ENCODE measurements at places on chromosomes 12 and 14.

GRCh38 chr12:77166696-77167095, 101.3 kb upstream of the E2F7 start:
- peak; percentile 24 for DNase-seq

- DNase-seq = peak; percentile 62
Observed at GRCh38 chr14:50762001-50762930, 68.7 kb downstream of the NIN start.

- no peak for DNase-seq
Observed at GRCh38 chr12:110906985-110907384, 13.4 kb downstream of the MYL2 start.

GRCh38 chr14:67738740-67739504, 37.2 kb downstream of the RDH12 start:
- peak; percentile 92 for DNase-seq

- DNase-seq = peak; percentile 8
Observed at GRCh38 chr12:132085291-132085635, 58.9 kb downstream of the DDX51 start.

GRCh38 chr14:85333313-85333712, 196.6 kb upstream of the FLRT2 start:
- DNase-seq = no peak

DNA sequence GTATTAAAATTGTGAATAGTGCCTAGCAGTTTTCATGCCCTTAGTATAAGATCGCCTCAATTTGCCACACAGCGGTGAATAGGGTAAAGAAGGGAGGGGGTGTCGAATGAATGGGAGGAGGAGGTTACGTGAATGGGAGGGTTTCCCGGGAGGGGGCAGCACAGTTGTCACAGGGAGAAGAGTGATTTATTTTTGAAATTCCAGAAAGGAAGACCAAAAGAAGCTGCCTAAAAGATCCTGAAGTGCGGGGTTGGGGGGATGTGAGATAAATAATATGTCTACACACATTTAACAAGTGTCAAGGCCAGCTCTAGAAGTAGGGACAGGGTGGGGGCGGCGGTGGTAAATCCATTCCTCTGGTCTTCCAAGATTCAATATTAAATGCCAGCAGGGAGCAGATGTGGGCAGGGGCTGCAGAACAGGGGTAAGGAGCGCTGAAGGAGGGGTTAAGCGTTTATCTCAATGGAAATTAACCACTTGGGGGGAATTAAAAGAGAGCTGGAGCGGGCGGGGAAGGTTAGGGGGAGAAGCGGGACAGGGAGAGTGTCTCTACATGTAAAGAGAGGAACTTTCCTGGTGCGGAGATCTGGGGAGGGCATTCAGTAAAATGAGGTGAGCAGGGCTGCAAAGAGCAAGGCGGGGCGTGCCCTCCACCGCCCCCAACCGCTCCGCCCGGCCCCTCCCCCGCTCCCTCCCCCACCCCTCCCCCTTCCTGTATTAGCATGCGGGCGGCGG, 867 bp downstream of the C12orf42 start:
- DNase-seq = no peak

- DNase-seq = no peak
Observed at GRCh38 chr12:22860926-22861325, 236.0 kb downstream of the ETNK1 start.

- DNase-seq = no peak
Observed at GRCh38 chr14:54724676-54725325, 157.9 kb downstream of the SAMD4A start.

- DNase-seq = peak; percentile 33
Observed at GRCh38 chr12:109795023-109795422, 38.2 kb downstream of the TRPV4 start.

- no peak for DNase-seq
Observed at GRCh38 chr12:14970473-14970872, 2.4 kb upstream of the PDE6H start.

DNA sequence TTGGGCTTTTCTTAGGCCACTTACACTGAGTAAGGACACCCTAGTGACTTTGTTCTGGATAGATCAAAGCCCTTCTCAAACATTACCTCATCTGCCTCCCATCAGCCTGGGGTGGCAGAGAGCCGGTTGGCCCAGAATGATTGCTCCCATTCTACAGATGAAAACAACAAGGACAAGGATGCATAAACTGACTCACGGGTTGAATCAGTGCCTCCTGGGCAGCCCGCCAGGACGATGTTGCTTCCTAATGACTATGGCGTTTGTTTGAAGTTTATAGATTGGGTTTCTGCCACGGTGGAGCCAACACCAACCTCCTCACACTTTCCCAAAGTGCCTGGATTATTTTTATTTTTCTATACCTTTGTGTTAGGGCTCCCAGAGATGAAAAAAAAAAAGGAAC, 3.6 kb upstream of the VRK1 start:
- no peak for DNase-seq

DNA sequence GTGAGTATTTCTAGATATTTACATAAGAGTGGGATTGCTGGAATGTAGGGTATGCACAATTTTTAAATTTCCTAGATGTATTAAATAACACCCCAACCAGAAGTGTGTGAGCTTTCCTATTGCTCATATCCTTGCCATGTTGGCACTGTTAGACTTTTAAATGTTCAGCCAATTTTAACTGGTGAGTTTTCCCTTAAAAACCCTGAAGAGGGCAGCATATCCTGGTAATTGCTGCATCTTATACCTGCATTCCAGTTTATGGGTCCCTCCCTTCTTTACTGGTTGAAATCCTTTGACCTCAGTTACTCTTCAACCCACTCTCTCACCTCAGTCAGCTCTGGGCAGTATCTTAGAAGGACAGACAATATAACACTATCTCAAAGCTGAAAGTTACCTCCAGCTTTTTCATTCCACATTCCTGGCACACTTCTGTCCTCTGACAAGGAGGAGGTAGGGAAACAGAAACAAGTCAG, 270.6 kb downstream of the PAWR start:
- peak; percentile 85 for DNase-seq

DNA sequence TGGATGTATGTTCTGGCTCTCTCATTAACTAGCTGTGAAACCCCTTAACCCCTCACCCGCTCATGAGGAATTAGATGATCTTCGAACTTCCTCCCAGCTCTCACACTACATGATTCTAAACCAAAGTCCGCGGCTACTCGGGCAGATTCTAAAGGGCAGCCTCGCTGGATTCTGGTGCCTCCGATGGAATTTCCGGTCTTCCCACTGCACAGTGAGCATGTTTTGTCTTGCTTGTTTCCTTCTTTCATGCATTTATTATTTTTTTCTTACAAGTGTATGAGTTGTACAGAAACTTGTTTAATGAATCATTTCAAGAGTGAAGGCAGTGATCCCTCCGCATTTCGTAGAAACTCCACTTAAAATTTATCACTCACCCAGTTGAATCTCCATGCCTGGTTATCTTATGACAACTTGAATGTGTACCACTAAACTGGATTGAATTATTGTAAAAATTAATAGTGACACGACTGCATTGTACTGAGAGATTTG, 4.5 kb upstream of the HCAR3 start:
- no peak for DNase-seq

DNA sequence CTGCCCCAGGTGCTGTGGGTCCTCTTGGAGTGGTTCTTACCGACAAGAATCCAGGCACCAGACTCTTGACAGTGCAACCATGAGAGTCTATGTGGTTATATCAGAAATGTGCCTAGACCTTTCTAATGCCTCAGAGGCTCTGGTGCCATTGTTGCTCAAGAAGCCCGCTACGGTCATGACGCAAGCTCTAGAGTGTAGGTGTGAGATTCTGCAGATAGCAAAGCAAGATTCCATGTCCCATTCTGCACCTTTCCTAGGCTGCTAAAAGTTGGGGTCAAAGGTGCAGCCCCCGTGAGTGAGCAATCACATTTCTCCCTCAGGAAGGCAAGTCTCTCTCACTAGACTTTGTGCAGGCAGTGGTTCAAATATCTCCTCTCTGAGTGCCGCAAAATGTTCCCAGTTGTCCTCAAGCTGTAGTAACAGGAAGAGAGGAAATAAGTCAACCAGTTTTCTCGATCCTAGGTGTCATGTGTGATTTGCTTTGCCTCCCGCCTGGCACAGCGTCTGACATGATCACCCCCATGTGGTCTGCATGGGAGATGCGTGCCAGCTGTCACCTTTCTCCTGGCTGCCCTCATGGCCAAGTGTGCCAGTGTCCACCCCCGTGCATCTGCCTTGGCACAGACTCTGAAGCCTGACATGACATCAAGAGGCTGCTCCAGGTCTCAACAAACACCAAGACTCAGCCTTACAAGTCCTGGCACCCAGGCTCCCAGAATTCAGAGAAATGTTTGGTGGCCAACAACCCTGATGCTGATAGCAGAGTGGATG, 122.5 kb upstream of the COCH start:
- DNase-seq = no peak

DNA sequence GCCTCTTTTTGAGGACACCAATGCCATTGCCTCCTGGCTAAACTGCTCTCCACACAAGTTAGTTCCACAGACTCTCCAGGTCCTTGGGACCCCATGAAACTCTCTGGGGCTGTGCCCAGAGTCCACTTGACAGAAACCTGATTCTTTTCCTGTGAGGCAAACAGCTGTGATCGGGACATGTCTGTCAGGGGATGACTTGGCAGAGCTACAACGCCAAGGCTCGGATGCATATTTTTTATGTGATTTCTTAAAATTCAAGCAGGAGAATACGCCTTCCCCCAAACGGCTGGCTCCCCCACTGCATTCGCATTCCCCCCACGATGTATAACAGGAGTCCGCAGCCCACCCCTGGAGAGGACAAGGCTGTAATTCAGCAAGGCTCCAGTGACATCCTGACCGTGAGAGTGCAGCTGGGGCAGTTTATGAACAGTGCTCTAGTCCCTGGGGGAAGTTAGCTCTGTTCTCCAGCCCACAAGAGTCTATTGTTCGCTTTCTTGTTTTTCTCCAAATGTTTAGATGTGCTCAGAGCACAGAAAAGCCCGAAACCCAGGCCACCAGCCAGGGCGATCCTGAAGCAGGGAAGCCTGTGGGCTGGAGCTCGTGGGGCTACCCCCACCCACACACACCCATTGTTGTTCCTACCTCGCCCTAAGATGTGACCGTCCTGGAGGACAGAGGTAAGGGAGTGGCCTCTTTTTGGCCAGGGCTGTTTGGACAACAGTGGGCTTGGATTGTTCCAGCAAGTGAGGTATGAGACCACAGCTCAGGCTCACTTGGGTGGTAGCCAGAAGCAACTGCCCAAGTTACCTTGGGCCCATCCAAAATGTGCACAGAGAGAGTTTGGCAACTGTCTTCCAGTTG, 159.5 kb downstream of the ZFP36L1 start:
- no peak for DNase-seq

GRCh38 chr12:109831929-109832328, 1.3 kb downstream of the TRPV4 start:
- no peak for DNase-seq

GRCh38 chr14:58444627-58445026, 17.1 kb downstream of the KIAA0586 start:
- no peak for DNase-seq

- no peak for DNase-seq
Observed at GRCh38 chr12:96235484-96235826, 41.3 kb downstream of the ELK3 start.

GRCh38 chr12:108033090-108033489, 96.0 kb upstream of the WSCD2 start:
- DNase-seq = no peak

- no peak for DNase-seq
Observed at GRCh38 chr14:76923431-76924370, 97.5 kb downstream of the LRRC74A start.

GRCh38 chr12:45232146-45232755, 16.4 kb downstream of the ANO6 start:
- no peak for DNase-seq

DNA sequence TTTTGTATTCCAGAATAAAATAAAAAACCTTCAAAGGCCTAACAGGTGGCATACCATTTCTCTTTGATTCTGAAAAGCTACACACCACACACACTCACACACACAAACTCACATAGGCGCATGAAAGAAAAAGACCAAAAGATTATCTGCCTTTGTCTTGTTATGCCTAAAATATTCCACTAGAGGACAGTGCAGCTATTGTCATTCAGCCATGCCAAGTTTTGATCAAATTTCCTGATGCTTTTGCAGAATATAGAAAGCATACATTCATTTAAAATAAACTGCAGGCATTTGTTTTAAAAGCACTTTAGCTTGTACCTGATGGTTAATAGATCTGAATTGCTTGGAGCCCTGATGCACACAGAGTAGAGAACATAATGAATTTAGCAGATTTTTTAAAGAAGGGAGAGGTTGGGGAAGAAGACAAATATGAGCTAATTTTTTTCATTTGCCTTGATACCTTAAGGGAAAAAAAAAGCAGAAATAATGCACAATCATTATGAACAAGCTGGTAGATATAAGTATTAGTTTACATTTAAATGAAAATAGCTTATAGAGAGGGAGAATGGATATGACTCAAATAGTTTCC, 1766.9 kb upstream of the SEL1L start:
- DNase-seq = peak; percentile 3

DNA sequence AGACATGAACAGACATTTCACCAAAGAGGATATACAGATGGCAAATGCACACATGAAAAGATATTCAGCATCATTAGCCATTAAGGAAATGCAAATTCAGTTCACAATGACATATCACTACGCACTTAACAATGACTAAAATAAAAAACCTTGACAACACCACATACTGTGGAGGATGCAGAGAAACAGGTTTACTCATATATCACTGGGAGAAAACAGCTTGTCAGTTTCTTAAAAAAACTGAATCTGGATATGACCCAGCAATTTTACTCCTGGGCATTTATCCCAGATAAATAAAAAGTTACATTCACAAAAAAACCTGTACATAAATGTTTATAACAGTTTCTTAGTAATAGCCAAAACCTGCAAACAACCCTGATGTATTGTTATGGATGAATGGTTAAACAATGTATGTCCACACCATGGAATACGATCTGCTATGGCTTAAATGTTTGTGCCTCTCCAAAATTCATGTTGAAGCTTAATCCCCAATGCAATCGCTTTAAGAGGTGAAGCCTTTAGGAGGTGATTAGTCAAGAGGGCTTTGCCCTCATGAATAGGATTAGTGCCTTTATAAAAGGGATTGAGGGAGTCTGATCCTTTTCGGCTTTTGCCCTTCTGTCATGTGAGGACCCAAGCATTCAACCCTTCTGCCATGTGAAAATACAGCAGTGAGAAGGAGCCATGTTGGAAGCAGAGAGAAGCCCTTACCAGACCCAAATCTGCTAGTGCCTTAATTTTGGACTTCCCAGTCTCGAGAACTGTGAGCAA, 36.0 kb upstream of the PPP4R3A start:
- no peak for DNase-seq

GRCh38 chr12:110928700-110929099, 8.3 kb upstream of the MYL2 start:
- no peak for DNase-seq

GRCh38 chr12:108394196-108394595, 55.1 kb upstream of the CMKLR1 start:
- peak; percentile 3 for DNase-seq
